Stimulated activated CD8-positive, alpha-beta memory T cell treated with anti-CD3 and anti-CD28 coated beads, Interleukin-4, amount 100 ng/mL, for 1 hour (primary cell): ENCODE measurements at places on chromosomes 13 and 19.

DNA sequence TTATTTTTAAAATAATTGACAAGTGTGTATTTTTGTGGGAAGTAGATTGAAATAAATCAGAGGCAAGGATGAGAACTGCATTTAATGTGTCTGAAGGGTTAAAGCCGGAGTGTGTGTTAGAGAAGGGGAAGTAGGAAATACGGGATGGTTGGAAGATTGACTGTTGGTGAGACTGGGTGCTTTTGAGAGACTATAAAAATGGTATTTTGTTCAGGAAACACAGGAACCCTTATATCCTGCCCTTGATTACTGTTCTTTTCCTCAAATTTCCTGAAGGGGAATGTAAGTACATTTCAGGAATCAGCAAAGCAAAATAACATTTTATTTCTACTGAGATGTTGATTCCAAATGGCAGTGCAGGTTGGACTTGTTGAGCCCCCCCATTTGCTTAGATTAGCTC lies 15.1 kb downstream of the IFT88 start:
- no peak for DNase-seq

GRCh38 chr19:48741129-48741999 lies 954 bp upstream of the RASIP1 start:
- DNase-seq = no peak

DNA sequence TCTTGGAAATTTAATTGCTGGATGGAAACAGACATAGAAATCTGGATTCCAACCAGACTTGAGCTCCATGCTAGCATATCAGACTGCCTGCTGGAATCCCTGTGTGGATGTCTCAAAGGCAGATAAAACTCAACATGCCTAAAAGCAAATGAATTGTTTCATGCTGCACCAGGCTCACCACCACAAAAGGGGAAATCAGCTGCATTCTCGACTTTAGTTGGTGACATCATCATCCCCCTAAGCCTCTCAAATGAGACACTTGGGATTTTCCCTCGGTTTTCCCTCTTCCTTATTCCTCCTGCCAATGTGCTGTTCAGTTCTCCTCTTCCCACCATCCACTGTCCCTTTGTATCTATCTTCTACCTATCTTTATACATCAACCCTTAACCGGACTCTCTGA lies 134.3 kb downstream of the ZDHHC20 start:
- no peak for DNase-seq

DNA sequence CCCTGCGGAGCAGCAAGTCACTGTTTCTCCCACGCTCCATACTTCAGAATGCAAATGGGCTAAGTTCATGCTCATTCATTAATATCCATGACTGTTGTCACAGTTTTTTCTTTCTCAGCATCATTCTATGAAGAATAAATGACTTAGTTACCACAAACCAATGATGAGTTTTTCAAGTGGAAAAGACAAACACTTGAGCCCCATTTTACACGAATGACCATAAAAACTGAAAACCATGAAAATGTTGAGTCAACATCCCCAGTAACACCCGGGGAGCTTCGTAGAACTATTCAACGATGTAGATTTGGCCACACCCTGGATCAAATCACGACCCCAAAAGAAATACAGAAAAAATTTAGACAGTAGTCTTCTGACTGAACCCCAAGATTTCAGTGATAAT lies 99.8 kb upstream of the GJB6 start:
- no peak for DNase-seq

DNA sequence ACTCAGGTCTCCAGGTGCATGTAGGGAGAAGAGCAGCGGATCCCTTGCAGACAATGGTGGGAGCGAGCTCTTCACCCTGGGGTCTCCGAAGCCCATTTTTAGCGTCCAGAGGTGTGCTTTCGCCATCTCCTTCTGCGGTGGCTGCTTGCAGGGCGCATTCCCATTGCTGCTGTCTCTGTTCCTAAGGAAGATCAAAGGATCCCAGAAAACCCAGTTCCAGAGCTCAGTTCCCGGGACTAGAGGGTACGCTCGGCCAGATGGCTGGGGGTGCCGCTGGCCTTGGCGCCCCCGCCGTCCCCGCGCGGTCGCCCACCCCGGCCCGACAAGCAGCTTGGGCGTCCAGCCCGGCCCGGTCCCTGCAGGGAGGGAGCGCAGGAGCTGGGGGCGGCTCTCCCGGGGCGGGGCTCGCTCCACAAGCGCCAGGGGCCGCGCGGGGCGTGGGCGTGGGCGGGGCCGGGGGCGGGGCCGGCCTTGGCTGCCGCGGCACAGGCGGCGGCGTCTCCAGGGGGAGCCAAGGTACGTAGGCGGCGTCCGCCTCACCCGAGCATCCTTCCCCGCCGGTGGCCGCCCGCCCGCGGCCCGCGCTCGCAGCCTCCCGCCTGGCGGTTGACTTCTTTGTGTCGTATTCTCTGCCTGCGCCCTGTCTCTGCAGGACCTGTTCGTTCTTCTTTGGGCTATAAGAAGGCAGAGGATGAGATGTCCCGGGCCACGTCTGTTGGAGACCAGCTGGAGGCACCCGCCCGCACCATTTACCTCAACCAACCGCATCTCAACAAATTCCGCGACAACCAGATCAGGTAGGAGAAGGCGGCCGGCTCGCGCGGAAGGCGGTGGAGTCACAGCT lies 96.8 kb downstream of the ATP8A2 start:
- no peak for DNase-seq

GRCh38 chr19:35901055-35901644 lies 810 bp upstream of the NFKBID start:
- no peak for DNase-seq

- DNase-seq = no peak
Observed at GRCh38 chr13:73835138-73835721, 299.0 kb downstream of the KLF12 start.

DNA sequence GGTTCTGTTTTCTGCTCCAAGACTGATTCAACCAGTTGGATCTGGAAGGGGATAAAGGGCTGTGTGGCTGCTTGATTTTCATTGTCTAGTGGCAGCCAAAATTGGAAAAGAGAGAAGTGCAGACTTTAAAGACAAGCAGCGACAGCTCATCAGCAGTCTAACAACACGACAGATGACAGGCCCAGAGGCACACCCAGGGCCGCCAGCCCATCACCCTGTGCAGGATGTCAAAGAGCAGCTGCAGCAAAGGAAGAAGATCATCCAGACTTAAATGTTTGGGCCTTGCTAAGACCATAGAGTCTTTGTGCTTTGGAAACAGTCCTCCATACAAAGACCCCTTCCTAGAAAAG lies 421.0 kb upstream of the KLF12 start:
- DNase-seq = no peak

DNA sequence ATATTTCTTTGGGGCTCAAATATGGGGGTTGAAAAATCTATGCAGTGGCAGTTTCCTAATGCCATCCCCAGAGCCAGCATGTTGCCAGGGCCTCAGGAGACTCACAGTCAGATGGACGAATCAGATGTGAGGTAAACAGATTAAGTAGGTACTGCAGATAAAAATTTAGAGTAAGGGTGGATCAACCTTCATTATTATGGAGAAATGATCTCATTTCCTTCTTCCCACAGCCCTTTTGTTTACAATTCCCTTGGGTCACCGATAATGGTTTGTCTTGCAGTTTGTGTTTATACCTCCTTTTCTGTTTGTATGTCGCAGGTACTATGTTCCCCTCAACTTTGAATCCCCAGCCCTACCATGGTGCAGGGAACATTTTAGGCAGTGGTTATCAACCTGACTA lies 20.0 kb downstream of the DIAPH3 start:
- no peak for DNase-seq
